ENCODE measurements at places on chromosomes 1 and 21. TPM values are rescaled to one million over a fixed set of nuclear protein-coding genes. Genes with fewer than 3 reads are reported as not detected.

- H3K27ac ChIP-seq: no peak overlapping the region
- no peak overlapping the region for H3K4me3 ChIP-seq
- no peaks in the 10 kb centered on the region for H3K27me3 ChIP-seq
- no peaks in the 10 kb centered on the region for H3K4me1 ChIP-seq
- no peak for DNase-seq
These were observed 133.6 kb upstream of the C1orf174 start for GRCh38 chr1:4033713-4034112.

KRTAP10-7 gene
- total RNA-seq: not detected

DNA sequence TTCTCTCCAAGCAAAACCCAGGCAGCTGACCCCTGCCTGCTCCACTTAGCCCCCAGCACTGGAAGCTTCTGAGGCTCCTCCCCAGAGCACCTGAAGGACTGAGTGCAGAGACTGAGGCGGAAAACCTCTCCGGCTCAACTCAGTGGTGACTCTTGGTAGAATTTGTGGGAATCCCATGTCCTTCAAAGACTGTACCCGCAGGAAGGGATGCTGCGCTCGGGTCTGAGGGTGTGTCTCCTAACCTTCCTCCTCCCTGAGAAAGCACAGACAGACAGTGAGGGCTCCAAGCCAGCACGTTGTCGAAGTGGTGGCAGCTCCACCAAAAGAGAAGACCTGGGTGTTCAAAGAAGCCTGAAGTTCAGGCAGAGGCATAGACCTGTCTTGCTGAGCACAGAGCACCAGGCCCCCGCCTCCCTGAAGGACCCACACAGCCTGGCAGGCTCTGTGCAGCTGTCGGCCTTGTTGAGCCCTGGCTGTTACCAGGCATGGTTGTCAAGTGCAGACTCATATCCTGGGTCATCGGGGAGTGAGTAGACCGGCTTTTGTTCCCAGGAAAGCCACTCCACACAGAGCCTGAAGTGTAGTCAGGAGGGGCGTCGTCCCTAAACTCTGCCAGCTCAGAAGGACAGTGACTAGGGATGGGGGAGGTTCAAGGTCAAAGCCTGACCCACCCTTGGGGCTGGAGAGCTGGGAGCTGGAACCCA is 36.7 kb downstream of the CSMD2 start:
- H3K4me1 ChIP-seq: no peaks in the 10 kb centered on the region
- H3K27ac ChIP-seq: no peak overlapping the region
- H3K4me3 ChIP-seq: no peak overlapping the region
- H3K36me3 ChIP-seq: no peaks in the 10 kb centered on the region
- H3K27me3 ChIP-seq: no peaks in the 10 kb centered on the region

VSIG8 gene
- total RNA-seq: not detected

DNA sequence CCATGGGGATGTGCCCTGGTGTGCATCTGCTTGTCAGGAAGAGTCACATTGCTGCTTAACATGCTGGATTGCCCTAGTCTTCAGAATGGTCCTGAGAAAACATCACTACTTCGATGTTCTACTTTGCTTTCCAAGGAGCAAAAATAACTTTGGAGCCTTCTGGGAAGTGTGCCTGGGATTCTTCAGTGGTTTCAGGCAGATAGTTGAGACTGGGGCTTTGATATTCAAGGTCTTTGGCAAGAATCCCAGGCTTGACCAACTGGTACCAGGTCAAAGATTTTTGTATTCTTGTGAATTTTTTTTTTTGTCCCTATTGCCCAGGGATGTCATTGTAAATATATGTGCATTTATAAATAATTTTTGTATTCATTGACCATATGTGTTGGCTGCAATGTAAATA is 51.4 kb downstream of the LRIG2 start:
- no peak overlapping the region for H3K4me3 ChIP-seq
- H3K4me1 ChIP-seq: peaks cover 18% of the 10 kb centered on the region
- peaks cover 13% of the 10 kb centered on the region for H3K36me3 ChIP-seq

DNA sequence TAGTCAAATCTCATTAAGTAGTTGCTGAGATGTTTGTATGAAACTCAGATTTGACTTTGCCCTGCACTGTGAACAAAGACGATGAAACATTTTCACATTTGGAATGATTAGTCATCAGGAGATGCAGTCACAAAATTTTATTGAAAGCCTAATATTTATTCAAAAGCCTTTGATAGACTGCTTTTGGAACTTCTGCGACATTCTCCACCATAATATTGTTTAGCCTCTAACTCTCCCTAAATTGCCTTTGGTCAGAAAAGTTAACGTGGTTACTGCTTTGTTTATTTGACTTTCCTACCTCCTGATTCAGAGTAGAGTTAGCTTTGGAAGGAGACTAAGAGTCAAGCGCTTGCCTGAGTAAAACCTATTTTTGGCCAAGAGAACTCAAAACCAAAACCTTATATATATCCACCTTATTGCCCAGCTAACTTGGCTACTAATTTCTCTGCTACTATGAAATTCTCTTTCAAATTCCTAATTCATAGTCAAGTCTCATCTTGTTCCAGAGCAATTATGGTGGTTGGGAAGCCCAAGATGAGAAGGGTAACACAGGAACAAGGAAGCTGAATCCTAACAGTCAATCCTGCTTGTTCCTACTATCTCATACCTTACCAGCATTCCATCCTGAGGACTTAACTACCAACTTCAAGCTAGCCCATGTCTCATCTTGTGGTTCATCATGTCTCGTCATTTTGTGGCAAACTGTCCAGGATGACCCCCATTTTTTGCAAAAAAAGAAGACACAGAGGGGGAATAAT is 429.6 kb downstream of the USP25 start:
- H3K36me3 ChIP-seq: no peaks in the 10 kb centered on the region
- no peak overlapping the region for H3K27ac ChIP-seq
- DNase-seq: no peak

FMN2 gene
- not detected for total RNA-seq

KLHDC8A gene
- total RNA-seq: not detected

FAM167B gene
- total RNA-seq: 0.15 TPM

CREG1 gene
- total RNA-seq: 31.3 TPM

DNA sequence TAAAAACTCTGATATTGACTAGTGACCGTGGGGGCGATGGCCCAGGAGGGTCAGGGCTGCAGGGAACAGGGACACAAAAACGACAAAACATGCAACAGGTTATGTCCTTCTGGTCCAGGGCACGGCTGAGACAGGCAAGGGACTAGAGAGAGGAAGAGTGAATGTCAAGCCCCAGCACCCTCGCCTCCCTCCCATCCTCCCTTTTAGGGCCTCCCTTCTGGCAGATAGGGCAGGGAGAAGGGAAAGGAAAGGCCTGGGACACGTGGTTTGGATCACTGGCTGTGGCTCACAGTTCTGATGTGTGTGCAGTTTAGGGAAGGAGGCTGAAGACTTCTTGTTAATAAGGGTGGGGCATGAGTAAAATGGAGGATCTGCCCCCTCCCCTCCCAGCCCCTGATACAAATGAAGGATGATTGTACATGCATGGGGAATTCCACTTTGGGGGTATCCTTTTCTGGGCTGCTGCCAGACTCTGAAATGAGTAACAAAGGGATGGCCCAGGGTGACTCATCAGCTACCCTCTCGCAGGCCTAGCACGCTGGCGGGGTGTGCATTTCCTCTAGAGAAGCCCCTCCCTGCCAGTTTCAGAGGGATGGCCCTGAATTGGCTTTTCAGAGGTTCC is 14.2 kb downstream of the CAPN2 start:
- no peaks in the 10 kb centered on the region for H3K27me3 ChIP-seq
- no peak overlapping the region for H3K27ac ChIP-seq
- no peak overlapping the region for H3K4me3 ChIP-seq
- H3K4me1 ChIP-seq: peaks cover 1% of the 10 kb centered on the region
- DNase-seq: no peak

DYNLT5 gene
- not detected for total RNA-seq

DNA sequence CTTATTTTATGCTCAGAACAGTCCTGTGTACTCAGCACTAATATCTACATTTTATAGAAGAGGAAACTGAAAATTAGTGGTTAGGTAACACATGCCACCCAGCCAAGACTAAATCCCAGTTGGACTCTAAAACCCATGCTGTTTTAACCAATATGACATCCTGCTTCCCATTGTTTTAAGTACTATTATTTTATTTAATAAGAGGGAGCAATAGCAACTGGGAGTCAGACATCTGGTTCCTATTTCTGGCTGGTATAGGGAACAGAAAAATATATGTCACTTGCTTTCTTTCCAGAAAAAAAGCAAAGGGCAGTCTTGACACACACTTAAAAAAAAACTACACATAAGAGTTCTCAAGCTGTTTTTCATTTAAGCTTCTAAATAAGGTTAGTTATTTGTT is 11.9 kb downstream of the KLHL12 start:
- peaks cover 48% of the 10 kb centered on the region for H3K36me3 ChIP-seq
- no peaks in the 10 kb centered on the region for H3K4me1 ChIP-seq
- no peak overlapping the region for H3K4me3 ChIP-seq
- DNase-seq: no peak
- H3K27ac ChIP-seq: no peak overlapping the region

DNA sequence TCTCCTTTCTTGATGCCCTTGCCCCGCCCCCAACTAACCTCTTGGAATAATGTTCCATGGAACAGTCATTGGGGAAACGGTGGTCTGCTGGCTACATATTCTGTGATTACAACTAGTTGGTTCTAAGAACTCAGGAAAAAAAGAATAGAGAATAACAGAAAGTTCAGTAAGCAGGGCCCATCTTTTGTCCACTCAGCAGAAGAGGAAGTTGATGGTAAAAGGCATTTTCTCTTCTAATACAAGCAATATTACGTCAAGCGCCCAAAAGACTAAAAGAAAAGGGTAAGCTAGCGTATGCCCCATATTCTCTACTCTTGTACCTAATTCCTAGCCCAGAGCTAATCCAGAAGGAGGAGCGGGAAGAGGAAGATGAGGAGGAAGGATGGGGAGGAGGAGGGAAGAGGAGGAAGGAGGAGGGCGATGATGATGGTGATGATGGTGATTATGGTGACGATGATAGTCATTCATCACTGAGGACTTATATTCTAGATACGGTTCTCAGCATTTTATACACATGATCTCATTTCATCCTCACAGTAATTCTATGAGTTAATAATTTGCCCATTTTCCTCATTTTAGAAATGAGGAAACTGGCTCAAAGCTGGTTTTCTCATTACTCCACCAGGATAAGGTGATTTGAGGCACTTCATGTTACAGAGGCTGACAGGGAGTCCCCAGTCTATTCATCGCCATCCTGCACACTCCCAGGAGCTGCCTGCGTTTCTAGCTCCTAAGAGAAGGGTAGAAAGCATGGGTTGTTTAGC is 76.6 kb upstream of the EFHD2 start:
- 0 out of 3 replicates have a peak, but pooled peaks cover 6% of the 10 kb centered on the region for H3K27me3 ChIP-seq
- no peaks in the 10 kb centered on the region for H3K36me3 ChIP-seq
- H3K27ac ChIP-seq: no peak overlapping the region
- DNase-seq: no peak
- no peaks in the 10 kb centered on the region for H3K4me1 ChIP-seq
- no peak overlapping the region for H3K4me3 ChIP-seq

DNA sequence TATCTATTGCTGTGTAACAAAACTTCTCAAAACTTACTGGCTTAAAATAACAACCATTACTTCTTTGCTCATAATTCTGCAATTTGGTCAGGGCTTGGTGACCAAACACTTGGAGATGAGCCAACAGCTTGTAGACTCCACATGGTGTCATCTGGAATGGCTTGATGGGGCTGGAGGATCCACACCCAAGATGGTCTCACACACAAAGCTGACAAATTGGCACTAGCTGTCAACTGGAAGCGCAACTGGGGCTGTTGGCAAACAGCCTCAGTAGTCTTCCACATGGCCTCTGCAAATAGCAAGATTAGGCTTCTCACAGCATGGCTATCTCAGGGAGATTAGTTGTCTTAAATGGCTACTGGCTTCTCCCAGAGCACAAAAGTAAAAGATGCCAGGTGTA is 27.1 kb upstream of the MTF2 start:
- H3K27ac ChIP-seq: no peak overlapping the region
- no peak for DNase-seq
- no peaks in the 10 kb centered on the region for H3K27me3 ChIP-seq
- no peak overlapping the region for H3K4me3 ChIP-seq
- no peaks in the 10 kb centered on the region for H3K36me3 ChIP-seq
- H3K4me1 ChIP-seq: no peaks in the 10 kb centered on the region

GRCh38 chr1:100162881-100163280 is 15.2 kb downstream of the LRRC39 start:
- H3K27me3 ChIP-seq: no peaks in the 10 kb centered on the region
- H3K4me3 ChIP-seq: no peak overlapping the region
- no peak overlapping the region for H3K27ac ChIP-seq
- H3K36me3 ChIP-seq: no peaks in the 10 kb centered on the region

MMP23B gene
- 0.75 TPM for total RNA-seq

GRCh38 chr1:228071839-228072657 is 10.5 kb upstream of the ARF1 start:
- no peak overlapping the region for H3K27ac ChIP-seq
- H3K27me3 ChIP-seq: peaks cover 27% of the 10 kb centered on the region
- H3K4me3 ChIP-seq: no peak overlapping the region
- DNase-seq: no peak

GRCh38 chr1:177171536-177172123 is 872 bp downstream of the BRINP2 start:
- H3K27ac ChIP-seq: no peak overlapping the region
- no peaks in the 10 kb centered on the region for H3K36me3 ChIP-seq
- H3K4me1 ChIP-seq: no peaks in the 10 kb centered on the region
- H3K27me3 ChIP-seq: no peaks in the 10 kb centered on the region
- DNase-seq: no peak

NAV1 gene
- total RNA-seq: 0.01 TPM

DNA sequence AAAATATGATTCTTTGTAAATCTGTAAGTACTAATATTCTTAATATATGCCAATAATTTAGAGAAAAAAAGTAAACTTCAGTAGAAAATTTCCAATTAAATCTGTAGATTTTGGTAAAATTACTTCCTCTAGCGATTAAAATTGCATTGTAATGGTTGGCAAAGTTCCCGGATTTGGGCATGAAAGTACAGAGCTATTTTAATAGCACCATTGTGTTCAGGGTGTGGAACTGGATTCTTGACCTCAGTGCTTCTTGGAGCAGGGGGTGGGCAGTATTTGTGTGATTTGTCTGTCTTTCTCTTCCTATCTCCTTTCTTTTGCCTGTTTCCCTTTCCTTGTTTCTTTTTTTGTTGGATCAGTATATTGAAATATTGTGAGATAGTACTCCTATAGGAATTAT is 72.1 kb downstream of the DNM3 start:
- H3K36me3 ChIP-seq: no peaks in the 10 kb centered on the region
- no peak overlapping the region for H3K27ac ChIP-seq
- peak; percentile 5 for DNase-seq
- no peaks in the 10 kb centered on the region for H3K27me3 ChIP-seq

CFHR3 gene
- total RNA-seq: not detected

GNG4 gene
- total RNA-seq: 27.1 TPM

- no peak overlapping the region for H3K27ac ChIP-seq
- H3K4me3 ChIP-seq: no peak overlapping the region
- peaks cover 99% of the 10 kb centered on the region for H3K36me3 ChIP-seq
- H3K4me1 ChIP-seq: no peaks in the 10 kb centered on the region
- no peak for DNase-seq
These were observed 26.5 kb downstream of the PHGDH start for GRCh38 chr1:119738100-119738720.

DNA sequence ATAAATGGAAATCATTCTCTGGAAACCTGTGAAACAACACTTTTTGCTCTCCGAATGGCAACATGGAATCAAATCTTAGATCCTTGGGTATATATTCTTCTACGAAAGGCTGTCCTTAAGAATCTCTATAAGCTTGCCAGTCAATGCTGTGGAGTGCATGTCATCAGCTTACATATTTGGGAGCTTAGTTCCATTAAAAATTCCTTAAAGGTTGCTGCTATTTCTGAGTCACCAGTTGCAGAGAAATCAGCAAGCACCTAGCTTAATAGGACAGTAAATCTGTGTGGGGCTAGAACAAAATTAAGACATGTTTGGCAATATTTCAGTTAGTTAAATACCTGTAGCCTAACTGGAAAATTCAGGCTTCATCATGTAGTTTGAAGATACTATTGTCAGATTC is 45.7 kb downstream of the PTGFR start:
- no peak overlapping the region for H3K27ac ChIP-seq
- H3K4me3 ChIP-seq: no peak overlapping the region
- H3K36me3 ChIP-seq: no peaks in the 10 kb centered on the region
- no peak for DNase-seq
- no peaks in the 10 kb centered on the region for H3K4me1 ChIP-seq
